ENCODE measurements at places on chromosomes 5 and 9. TPM values are rescaled to one million over a fixed set of nuclear protein-coding genes. Genes with fewer than 3 reads are reported as not detected.
A peak's percentile ranks its signal among the peaks of the same experiment; 100 is the strongest.

GRCh38 chr5:150175536-150175935, 9.0 kb downstream of the CDX1 start:
- no peak for DNase-seq

- DNase-seq, result peak; percentile 12
Observed at GRCh38 chr5:134175921-134176510, 734 bp downstream of the SKP1 start.

DNA sequence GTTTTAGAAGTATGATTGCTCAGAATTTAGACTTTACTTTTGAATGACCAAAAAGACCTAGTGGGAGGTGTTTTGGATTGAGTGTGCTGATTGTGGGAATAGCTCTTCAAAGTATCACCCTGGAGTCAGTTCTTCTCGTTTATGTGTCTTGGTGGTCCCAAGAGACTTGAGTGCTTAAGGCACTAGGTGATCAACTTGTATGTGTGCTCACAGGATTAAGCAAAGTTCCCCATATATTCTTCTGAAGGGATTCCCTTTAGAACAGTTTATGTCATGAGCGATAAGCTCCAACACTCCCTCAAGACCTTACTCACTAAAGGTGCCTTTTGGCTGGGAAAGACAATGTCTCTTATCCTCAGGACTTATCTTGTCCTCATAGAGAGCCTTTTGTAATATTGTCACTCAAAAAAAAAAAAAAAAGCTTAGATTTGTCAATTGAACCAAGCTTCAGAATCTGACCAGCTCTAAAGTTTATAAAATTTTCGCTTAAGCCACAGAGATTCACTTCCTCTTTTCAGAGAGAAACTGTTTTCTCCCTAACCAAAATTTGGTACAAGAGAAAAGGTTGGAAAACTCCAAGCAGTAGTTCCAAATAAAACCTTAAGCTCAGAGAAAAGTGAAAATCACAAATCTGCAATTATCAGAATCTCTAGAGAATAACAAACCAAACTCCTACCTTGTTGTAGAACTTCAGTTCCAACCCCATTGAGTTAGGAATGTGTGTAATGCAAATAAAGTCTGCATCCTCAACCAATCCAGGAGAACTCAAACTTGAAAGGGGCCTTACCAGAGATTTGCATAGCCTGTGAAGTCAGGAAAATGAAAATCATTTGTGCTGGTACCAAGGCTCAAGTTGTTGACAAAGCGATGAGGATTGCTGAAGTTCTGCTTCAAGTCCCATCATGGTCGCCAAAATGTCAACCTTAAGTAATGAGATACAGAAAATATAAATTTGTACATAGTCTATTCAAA, 40.0 kb upstream of the PDZD2 start:
- DNase-seq, result no peak

DNA sequence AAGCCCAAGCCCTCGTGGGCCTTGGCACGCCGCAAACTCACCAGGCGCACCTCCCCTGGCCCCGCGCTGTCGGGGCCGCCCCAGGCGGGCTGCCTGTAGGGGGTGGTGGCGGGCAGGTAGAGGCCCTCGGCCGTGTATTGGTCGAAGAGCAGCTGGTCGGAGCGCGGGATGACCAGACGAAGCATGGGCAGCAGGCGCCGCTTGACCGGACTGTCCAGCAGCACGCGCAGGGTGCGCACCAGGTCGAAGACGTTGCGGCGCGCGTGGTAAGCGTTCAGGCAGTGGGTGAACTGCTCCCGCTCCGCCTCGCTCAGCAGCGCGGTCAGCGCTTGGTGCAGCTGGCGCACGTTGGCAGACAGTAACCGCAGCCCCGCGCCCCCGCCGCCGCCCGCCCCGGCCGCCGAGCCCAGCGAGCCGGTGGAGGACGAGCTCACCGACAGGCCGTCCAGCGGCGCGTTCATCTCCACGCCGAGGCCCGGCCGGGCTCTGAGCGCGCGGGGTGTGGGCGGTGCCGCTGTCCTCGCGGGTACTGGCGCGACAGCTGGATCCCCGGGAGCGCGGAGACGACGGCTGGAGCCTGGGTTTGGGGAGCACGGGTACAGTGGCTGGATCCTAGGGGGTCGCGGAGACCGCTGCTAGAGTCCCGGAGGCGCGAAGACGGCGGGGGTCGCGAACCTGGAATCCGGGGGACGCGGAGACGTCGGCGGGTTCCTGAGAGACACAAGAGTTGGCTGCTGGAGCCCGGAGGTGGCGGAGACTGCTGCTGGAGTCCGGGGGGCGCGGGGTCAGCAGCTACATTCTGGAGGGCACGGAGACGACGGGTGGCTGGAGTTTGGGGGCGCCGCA, 709 bp downstream of the WHRN start:
- DNase-seq, result peak; percentile 69

- DNase-seq, result peak; percentile 52
Observed at GRCh38 chr9:101486693-101487442, 46.8 kb upstream of the RNF20 start.

- no peak for DNase-seq
Observed at GRCh38 chr5:3011764-3012017, 260.2 kb upstream of the IRX2 start.

- peak; percentile 14 for DNase-seq
Observed at GRCh38 chr5:165029099-165029870, 1523.9 kb downstream of the MAT2B start.

- DNase-seq, result no peak
Observed at GRCh38 chr5:1723957-1724821, 75.4 kb downstream of the MRPL36 start.

GRCh38 chr9:130069048-130069447, 15.3 kb downstream of the GPR107 start:
- DNase-seq, result no peak

GRCh38 chr5:180786531-180787398, 15.8 kb downstream of the MGAT1 start:
- DNase-seq, result peak; percentile 60

GRCh38 chr5:145540375-145540774, 294.8 kb downstream of the PRELID2 start:
- no peak for DNase-seq

GRCh38 chr9:118577121-118577520, 792.1 kb downstream of the BRINP1 start:
- DNase-seq, result no peak

DNA sequence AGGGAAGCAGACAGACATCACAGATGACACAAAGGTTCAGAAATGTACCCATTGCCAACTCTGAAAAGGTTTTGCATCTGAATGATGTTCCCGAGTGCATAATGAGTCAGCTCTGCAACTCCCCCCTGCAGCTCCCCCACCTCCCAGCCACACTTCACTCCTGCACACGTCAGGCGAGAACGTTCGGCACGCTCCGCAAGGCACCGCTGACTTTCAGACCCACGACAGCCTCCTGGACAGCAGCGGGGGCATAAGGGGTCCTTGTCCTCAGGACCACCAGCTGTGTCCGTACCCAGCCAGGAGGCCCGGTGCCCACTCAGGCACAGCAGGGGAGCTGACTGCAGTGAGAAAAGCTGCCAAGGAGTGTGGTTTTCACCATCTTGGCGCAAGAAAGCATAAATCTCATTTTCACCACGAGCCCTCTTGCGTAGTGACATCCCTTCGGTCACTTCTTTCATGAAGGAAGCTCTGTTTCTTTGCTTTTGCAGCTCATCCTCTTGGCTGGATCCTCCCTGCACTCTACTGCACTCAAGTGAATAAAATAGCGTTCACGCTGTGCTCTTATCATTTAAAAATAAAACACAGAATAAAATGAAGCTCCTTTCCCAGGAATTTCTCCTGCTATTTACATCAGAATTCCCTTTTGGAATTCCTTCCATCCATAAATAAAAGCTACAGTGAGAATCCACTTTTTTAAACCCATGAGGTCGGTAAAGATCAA, 9.9 kb downstream of the GFPT2 start:
- peak; percentile 86 for DNase-seq

DNA sequence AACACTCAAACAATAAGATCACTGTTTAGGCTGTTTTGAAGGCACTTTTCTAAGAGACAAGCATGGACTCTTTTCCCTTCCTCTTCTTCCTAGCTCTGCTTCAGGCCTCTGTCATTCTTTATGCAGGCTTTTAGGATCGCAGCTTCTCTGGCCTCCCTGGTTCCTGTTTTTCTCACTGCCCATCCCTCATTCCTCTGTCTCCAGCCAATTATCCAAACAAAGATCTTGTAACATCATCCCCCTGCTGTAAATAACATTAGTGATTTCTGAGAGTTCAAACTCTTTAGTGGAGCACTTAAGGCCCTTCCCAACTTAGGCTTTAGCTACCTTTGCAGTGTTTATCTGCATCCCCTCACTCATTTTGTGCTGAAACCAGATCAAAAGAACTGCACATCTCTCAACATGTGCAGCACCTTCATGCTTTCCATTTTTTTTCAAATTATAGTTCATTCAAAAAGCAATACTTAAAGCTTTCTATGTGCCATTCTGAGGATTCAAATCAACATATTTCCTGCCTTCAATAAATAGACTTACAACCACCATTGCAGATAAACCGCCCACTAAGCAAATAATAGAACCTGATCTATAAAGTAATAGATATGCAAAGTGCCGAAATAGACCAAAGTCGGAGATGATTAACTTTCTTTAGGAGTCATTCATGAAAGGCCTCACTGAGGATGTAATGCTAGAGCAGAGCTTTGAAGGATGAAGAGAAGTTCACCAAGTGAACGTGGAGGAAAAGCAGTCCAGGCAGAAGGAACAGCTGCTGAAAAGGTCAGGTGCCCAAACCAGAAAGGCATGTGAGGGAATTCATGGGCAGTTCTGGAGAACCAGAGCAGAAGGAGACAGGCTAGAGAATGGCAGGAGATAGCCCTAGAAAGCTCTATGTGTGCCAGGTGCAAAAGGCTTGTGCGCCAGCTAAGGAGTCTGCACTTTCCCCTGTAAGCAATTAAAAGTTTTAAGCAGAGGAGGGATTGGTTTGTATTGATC, 95.8 kb upstream of the ZNF366 start:
- no peak for DNase-seq

DNA sequence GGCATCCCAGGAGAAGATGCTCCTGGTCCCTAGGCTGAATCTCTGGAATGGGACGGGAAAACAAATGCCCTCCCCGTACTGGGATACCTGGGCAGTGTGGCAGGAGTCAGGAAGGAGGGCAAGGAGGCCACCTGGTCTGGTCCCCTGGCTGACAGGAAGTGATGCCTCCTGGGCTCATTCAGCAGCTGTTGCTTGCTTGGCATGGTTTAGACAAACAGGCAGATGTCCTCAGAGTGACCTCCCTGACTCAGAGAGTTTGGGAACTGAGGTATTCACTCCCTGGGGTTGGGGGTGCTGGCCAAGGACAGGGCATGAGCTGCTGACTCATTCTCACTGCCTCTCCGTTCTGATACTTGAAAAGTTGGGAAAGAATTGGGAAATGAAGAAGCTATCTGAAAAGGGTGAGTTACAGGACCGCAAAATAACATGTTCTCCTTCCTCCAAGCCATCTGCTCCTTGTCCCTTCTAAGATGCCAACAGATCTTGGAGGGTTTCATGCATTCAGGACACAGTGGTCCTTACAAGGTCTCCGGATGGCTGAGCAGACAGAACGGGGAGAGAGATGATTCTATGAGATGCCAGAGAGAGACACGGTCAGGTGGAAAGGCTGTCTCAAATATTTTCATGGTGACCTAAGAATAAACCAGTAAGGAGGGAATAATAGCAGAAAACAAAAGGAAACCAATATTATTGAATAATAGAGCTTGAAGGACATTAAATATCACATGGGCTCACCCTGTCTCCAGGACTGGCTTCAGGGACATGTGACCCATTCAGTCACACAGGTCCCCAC, 534.5 kb downstream of the BNC2 start:
- DNase-seq, result peak; percentile 74

DNA sequence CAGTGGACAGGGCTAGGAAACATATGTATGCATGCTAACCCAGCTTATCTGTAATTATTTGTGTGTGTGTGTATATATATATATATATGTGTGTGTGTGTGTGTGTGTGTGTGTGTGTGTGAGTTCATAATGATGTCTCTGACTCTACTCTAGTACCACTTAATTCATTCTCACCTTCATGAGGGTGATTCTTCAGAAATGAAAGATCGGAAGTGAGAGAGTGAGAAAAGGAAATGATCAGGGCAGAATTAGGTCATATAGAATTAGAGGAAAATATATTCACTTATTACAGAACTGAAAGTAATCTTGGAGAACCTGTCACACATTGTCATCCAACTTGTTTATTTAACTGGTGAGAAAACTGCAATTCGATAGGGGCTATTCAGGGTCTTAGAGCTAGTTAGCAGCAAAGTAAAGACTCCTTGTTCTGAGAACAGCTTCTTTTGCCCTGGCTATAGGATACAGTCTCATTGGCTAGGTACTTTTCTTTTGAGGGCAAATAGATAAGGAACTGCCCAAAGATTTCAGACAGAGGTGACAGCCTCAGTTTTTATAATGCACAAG, 58.8 kb downstream of the C9orf153 start:
- DNase-seq, result no peak

DNA sequence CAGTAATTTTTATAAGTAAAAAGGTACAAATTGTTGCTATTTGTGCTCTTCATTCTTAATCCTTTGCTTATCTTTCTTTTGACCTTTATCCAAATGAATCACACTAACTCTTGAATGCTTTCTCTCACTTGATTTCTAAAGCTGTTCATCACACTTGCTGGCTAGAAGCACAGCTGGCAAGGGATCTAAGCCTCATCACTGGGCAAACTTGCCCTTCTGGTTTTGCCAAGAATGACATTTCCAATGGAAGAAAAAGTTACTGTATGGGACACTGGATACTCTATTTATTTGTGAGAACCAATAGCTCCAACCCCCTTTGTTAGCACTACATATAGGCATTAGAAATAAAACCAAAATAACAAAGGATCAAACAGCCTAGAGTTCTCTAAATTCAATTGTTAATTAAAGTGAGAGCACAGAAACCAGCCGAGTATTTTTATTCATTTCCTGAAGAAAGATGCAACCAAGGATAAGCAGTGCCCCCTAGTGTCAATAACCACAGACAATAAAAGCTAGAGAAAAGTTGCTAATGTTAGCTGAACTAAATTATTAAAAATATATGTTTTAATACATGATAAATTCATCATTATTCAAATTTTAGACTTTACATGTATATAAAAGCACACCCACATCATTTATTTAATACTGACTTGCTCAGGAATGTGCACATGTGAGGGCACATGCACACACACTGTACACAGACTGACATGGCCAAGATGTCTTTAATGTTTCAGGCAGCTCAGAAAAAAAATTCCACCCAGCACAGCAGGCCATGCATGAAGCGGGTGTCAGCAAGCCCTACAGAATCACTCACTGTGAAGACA, 59.8 kb upstream of the POU5F2 start:
- peak; percentile 65 for DNase-seq

- peak; percentile 96 for DNase-seq
Observed at GRCh38 chr9:36148311-36149051, 11.9 kb downstream of the GLIPR2 start.

- DNase-seq, result peak; percentile 88
Observed at GRCh38 chr5:142063878-142064331, 44.7 kb upstream of the NDFIP1 start.

The HMHB1 gene
- total RNA-seq, result not detected

The MYOT gene
- 125 TPM for total RNA-seq

The MED22 gene
- 22.7 TPM for total RNA-seq

The NIPSNAP3A gene
- total RNA-seq, result 47.5 TPM

The BAAT gene
- total RNA-seq, result 0.66 TPM

The BNC2 gene
- total RNA-seq, result 24.0 TPM

The ANKDD1B gene
- 0.98 TPM for total RNA-seq

The RANBP17 gene
- 21.3 TPM for total RNA-seq

The AFAP1L1 gene
- 75.3 TPM for total RNA-seq

The C5orf63 gene
- total RNA-seq, result 5.0 TPM

The CLTA gene
- total RNA-seq, result 130 TPM

The DNAJC25 gene
- total RNA-seq, result 6.9 TPM

The PARP8 gene
- 5.7 TPM for total RNA-seq

The TMEM215 gene
- total RNA-seq, result 0.66 TPM

The SLC34A3 gene
- 0.04 TPM for total RNA-seq

The NR2F1-AS1 gene
- total RNA-seq, result 3.8 TPM

The LCN1 gene
- total RNA-seq, result not detected
